ENCODE measurements at places on chromosomes 6 and 20.

DNA sequence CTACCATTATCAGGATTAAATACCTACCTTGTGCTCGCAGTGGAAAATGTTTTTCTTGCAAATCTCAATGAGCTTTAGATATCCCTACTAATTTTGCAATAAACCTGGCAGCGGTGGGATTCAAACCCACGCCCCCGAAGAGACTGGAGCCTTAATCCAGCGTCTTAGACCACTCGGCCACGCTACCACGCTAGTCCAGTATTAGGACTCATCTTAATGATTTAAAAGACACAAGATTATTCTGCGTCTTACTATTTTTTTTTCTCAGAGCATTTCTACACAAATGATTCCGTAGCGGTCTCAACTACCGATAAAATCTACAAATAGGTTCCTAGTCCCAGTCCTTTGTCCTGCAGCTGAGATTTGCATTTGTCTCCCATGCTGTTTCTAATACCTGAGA lies 35.2 kb upstream of the ZSCAN23 start:
- DNase-seq = no peak

DNA sequence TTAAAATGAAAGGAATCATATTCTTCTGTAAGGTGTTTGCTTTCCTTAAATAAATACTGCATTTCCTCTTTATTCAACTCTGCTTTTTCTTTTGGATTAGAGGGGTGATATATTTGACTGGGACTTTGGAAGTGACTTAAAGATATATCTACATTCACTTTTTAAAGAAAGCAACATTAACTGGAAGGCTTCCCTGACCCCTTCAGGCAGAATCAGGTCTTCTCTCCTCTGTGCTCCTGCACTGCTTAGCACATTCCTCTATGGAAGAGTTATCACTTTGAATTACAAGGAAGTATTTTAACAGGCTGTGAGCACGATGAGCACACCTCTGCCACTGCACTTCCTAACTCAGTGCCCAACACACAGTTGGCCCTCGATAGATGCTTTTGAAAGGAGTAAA lies 59.2 kb upstream of the POU3F2 start:
- DNase-seq = no peak

GRCh38 chr6:63929111-63929510 lies 293.5 kb downstream of the PHF3 start:
- no peak for DNase-seq

DNA sequence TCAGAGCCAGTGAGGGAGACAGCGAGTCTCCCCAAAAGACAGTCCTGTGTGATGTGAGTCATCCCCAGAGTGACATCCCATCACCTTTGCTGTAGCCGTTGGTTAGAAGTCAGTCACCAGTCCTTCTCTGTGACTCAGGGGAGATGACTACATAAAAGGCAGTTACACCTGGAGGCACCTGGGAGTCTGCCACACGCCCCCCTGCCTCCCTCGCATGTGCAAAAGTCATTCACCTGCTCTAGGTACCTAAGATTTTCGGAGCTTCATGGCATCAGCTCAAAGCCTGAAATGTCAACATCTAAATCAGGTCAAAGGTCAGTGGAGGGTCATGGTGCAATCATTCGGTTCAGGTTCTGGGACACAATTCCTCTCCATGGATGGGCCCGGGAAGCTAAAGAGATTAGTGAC lies 50.3 kb downstream of the PRR18 start:
- no peak for DNase-seq

- no peak for DNase-seq
Observed at GRCh38 chr6:35973670-35974222, 50.7 kb downstream of the SLC26A8 start.

- DNase-seq = peak; percentile 17
Observed at GRCh38 chr6:110874880-110875547, 429 bp downstream of the AMD1 start.

DNA sequence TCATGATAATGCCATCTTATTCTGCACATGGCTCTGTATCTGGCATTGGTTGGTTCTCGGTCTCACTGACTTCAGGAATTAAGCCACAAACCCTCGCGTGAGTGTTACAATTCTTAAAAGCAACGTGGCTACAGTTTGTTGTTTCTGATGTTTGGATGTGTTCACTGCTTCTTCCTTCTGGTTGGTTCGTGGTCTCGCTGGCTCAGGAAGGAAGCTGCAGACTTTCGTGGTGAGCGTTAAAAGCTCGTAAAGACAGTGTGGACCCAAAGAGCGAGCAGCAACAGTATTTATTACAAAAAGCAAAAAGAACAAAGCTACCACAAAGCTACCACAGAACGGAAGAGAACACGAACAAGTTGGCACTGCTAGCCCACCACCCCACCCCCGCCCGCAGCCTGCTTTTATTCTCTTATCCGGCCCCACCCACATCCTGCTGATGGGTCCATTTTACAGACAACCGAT lies 51.1 kb downstream of the MYLIP start:
- DNase-seq = no peak

- DNase-seq = no peak
Observed at GRCh38 chr6:36098920-36099647, 31.2 kb upstream of the MAPK13 start.

DNA sequence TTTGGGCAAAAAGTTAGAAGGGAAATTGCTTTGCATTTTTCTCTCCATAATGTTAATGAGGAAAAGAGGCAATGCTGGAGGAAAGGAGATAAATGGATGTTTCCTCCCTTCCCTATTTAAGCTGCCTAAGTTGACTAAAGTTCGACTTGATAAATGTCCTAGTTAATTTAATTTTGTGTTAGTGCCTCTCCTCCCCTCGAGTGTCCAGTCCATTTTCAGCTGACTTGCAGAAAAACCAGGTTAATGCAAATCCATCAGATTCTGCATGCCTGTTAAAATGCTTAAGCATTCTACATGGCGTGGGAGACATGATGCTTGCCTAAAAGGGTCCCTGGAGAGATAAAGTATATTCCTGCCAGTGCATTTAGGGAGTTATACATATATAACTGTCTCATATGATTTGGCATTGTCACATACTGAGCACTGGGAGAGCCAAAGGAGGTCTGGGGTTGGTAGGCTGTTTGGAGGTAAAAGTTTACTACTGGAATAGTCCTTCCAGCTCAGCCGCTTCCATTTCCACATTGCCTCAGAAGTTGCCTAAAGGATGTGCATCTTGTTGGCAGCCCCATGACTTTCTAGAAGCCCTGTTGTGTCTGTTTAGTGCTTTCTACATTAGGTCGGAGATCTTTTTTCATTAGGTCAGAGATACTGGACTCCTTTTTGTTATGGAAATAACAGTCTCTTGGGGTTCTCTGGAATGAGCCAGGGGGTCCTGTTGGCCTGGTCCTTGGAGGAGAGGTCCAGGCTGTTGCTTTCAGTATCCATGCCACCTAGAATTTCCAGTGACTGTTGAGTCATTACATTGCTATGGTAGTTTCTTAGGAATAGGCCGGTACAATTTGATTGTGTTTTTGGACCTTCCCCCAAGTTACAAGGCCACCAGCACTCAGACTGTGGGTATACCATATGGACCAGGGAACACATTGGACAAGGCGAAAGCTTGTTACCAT lies 30.4 kb downstream of the JARID2 start:
- no peak for DNase-seq

GRCh38 chr6:81766482-81767069 lies 14.1 kb upstream of the TENT5A start:
- no peak for DNase-seq

GRCh38 chr6:31814677-31815024 lies 432 bp downstream of the HSPA1L start:
- DNase-seq = no peak

DNA sequence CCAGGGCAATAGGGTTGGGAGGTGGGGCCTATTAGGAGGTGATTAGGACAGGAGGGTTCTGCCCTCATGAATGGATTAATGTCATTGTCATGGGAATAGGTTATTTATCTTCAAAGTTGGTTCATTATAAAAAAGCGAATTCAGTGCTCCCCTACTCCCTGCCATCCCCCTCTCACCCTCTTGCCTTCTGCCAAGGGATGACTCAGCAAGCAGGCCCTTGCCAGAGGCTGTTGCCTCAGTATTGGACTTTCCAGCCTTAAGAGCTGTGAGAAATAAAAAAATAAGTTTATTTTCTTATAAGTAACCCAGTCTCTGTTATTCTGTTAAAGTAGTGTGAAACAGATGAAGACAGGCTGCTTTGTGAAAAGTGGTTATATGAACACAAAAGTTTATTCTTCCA lies 381.1 kb upstream of the ZFP64 start:
- no peak for DNase-seq

DNA sequence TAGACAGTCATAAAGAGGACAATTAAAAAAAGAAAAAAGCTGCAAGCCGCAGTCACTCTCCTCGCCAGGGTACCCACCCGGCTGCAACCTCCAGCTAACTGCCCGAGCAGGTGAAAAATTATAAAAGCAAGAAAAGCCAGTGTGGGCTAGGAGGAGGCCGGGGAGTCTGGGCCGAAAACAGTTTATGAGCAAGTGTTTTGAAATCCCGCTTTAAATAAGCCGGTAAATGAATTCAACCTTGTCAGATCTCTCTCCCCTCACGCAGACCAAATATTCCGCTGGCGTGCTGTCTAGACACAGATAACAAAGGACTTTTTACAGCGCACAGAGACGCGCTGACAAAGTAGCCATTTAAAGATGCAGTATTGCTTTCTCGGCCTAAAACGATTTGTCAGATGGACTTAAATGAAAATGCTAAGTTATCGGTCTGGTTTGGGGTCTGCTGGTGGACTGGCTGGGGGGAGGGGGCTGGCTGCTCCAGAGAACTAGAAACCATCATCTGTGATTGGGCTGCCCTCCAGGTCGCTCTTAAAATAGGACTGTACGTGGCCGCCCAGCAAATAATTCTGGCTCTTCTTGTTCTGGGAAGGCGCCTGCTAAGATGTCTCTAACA lies 24.6 kb downstream of the PMEPA1 start:
- DNase-seq = no peak

GRCh38 chr6:90097356-90097755 lies 199.3 kb downstream of the BACH2 start:
- no peak for DNase-seq

DNA sequence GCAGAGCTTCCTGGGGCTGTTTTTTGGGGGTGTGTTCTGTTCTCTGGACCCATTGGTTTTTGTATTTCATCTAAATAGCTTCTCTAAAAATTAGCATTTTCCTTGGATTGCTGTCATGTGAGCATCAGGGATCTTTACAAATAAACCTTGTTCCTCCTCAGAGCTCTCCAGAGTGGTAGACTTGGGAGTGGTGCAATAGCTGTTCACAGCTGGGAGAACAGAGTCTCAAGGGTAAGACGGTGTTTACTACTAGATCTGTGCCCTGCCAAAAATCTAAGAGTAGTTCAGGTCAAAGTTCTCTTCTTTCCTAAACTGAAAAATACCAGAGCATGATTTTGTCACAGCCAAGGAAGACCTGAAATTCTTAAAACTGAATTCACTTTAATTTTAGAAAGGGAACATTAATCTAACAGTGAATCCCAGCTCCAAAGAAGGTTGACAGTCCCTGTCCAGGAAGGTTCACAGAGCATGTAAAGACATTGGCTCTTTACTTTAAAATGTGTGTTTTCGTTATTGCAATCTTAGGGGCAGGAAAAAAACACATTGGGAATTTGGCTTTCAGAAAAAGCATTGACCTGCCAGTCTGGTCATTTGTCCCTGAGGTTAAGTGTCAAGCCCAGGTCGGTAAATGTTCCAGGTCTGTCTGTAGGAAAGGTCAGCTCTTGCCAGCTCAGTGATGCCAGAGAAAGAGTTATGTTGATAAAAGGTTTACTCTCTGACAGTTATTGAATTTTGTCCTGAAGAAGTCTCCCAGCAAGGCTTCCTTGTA lies 43.3 kb downstream of the VAPB start:
- DNase-seq = no peak

GRCh38 chr6:118102401-118102800 lies 195.3 kb downstream of the SLC35F1 start:
- no peak for DNase-seq

- DNase-seq = no peak
Observed at GRCh38 chr20:37938181-37938750, 35.3 kb downstream of the VSTM2L start.

DNA sequence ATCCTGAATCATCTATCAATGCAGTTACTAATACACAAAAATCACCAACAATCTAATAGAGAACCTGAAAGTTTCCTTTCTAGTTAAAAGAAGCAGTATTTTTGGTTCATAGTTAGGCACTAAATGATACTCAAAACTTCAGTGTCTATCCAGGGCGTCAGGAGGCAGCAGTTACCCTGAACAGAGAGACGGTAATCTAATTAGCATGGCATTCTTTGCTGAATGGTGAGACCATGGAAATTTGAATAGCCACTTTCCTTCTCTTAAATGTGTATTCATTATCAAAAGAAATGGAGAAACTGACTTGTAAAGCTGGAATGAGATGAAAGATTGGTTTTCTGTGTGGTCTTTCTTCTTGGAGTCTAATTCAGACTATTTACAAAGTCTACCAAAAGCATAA lies 146.6 kb upstream of the BMP5 start:
- DNase-seq = no peak

DNA sequence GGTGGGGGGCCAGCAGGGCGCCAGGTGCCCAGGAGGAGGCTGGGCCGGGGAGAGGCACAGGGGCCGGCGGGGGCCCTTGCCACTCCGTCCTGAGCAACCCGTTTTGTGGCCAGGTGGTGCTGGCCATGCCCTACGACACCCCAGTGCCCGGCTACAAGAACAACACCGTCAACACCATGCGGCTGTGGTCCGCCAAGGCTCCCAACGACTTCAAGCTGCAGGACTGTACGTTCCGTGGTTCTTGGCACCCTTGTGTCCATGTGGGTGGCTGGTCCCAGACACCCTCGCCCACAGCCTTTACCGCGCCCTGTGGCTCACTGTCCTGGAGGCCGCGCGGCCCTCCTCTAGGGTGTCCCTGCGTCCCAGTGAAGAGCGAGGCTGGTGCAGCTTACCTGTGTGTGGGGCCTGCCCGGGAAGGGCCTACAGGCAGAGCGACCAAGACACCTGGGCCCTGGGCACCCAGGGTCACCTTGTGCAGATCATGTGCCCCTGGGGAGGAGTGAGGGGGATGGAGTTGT lies 28.7 kb downstream of the PYGB start:
- no peak for DNase-seq

DNA sequence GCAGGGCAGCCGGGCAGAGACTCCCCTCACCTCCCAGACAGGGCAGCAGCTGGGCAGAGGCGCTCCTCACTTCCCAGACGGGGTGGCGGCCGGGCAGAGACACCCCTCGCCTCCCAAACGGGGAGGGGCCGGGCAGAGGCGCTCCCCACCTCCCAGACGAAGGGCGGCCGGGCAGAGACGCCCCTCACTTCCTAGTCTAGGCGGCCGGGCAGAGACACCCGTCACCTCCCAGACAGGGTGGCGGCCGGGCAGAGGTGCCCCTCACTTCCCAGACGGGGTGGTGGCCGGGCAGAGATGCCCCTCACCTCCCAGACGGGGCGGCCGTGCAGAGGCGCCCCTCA lies 6.6 kb upstream of the PRIM2 start:
- no peak for DNase-seq

- DNase-seq = no peak
Observed at GRCh38 chr6:132021552-132022375, 70.6 kb upstream of the CCN2 start.

DNA sequence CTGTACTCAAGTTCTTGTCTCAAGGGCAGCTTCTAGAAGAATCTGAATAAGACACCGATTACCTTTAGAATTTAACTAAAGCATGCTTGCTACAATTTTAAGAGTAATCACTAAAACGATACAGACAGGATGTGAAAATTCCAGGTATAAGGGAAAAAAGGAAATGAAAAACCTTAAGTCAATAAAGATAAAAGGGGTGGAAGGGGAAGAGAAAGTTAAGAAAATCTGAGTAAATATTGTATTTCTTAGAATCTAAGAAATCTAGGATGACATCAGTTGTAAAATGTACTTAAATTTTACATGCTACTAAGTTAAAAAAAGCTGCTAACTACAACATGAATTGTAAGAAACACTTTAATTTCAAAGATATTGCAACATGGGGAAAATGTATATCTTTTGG lies 30.3 kb upstream of the MOCS1 start:
- no peak for DNase-seq
